ENCODE measurements at places on chromosomes 1 and 21.

- no peak for DNase-seq
Measured at GRCh38 chr1:209326831-209327230, 256.7 kb upstream of the CAMK1G start.

GRCh38 chr21:35940074-35940927 lies 120.0 kb downstream of the SETD4 start:
- DNase-seq: peak; percentile 81

DNA sequence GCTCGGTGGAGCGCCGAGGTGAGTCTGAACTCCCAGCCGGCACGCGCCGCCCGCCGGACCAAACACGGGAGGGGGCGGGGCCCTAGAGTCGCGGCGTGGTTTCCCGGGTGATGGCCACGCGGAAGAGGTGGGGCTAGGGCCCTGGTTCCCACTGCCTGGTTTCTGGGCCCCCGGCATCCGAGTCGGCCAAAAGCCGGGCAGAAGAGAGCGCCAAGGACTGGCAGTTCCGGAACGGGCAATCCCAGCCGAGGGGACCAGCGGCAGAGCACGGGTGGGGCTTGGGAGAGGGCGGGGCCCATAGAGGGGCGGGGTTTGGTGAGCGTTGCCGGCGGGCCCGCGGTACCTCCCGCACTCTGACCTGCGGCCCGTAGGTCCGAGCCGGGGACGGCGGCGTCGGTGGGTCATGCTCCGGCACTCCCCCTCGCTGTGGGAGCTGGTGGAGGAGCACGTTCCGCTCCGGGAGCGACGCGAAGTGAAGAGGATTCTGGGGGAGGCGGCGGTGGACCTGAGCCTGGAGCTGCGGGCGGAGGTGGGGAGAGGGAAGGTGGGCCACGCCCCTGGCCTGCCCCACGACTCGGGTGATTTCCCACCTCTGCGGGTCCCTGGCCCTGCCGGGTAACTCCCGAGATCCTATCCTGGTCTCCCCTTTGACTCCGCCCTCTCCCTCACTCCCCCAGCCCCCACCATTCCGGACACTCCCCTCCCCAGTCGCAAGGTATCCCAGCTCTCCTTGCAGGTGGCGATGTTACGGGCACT lies at the start of gene CCDC24:
TSS of gene CCDC24 (plus strand) at position 124 of the 756 bp plus-strand sequence. CDS start at position 404, 280 bp downstream.
- peak; percentile 83 for DNase-seq

DNA sequence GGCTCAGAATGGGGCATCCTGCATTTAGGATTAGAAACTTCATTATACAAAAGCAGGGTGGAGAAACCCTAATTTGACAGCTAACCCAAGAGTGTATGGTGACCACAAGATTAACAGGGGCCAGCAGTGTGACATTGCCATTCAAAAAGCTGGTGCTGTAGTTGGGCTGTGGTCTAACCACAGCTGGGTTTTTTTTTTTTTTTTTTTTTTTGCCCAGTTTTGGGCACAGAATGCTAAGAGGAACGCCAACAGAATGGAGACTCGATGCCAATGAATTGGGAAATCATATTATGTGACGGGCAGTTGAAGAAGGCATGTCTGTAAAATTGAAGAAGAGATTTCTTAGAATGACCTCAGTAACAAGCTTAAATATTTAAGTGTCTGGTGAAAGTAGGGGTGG lies 58.4 kb downstream of the NFIA start:
- DNase-seq: no peak

DNA sequence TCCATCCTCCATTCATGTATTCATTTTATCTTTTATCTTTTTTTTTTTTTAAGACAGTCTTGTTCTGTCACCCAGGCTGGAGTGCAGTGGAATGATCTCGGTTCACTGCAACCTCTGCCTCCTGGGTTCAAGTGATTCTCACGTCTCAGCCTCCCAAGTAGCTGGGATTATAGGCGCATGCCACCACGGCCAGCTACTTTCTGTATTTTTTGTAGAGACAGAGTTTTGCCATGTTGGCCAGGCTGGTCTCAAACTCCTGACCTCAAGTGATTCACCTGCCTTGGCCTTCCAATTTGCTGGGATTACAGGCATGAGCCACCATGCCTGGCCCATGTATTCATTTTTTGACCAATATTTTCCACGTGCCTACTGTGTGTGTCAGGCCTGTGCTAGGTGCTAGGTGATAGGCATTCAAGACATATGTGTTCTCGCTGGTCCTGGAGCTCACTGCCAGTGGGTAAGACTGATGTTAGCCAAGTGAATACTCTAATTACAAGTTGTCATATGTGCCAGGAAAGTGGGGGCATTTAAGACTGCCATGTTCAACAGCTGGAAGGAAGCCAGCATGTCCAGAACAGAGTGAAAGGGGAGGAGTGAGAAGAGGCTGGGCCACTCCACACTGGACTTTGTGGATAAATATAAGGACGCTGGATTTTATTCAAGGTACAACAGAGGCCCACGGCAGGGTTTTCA lies 5.3 kb upstream of the CELSR2 start:
- no peak for DNase-seq

DNA sequence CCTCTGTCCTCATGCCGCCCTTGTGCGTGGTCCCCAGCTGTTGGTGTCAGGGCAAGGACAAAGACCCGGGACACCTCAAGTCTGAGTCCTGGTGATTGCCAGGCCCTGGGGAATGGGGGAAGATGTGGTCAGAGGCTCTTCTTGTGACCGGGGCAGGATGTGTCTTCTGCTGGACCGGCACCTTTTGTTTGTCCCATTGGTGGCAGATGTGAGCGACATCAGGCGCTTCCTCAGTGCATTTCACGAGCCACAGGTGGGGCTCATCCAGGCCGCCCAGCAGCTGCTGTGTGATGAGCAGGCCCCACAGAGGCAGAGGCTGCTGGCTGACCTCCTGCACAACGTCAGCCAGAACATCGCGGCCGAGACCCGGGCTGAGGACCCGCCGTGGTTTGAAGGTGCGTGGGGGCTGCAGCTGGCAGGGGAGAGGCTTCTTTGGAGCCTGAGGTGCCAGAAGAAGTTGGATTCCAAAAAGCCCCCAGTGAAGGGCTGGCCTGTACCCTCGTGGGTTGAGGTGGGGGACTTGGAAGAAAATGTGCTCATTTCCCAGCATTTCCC lies 8.4 kb downstream of the DFFB start:
- no peak for DNase-seq

- no peak for DNase-seq
Measured at GRCh38 chr1:177333936-177334595, 163.3 kb downstream of the BRINP2 start.

- DNase-seq: no peak
Measured at GRCh38 chr1:23444596-23445390, 20.2 kb upstream of the TCEA3 start.

- no peak for DNase-seq
Measured at GRCh38 chr1:34262023-34262853, 85.5 kb downstream of the C1orf94 start.

DNA sequence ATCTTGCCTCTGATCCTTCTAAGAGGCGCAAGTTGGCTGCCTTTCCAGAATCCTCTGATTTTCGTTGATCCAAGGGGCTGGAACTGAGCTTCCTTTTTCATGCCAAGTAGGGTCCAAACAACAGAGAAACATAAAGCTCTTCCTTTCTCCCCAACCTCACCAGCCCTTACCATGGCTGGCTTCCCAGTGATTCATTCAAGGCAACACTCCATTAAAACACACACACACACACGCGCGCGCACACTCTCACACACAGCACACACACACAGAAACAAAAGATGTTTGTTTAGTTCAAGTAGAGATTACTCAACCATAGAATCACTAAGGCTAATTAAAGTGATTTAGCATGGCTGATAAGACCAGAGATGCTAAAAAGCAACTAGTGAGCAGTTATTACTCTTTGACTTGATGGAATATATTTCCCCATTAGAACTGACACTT lies 13.0 kb upstream of the GUCA2A start:
- peak; percentile 88 for DNase-seq

Measured in AG10803 (cell line).